ENCODE measurements at places on chromosomes 4 and X. TPM values are rescaled to one million over a fixed set of nuclear protein-coding genes. Genes with fewer than 3 reads are reported as not detected.

Gene PIR
- total RNA-seq = 165 TPM

Gene EXOC1L
- total RNA-seq = not detected

Gene RLIM
- 55.5 TPM for total RNA-seq

Gene HMGB3
- total RNA-seq = 35.9 TPM

Gene PNMA5
- total RNA-seq = not detected

Gene TMPRSS11F
- total RNA-seq = not detected

Gene FAM9C
- not detected for total RNA-seq

GRCh38 chrX:117376460-117376859 lies 740.1 kb downstream of the KLHL13 start:
- DNase-seq = no peak

DNA sequence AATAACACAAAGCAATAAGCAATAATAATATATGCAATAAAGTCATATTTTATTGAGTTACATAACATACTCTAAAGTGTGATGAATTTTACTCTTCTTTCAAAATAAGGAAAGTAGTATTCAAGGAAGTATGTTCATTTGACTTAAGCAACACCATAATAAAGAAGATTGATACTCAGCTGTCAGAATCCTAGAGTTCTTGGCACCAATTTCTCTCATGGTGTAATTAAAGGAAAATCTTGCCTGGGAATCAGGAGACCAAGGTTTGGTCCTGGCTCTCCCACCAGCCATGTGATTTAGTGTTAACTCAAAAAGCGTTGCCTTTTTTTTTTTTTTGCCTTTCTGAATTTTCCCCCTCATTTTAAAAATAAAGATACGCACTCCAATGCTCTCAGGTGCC lies 17.1 kb downstream of the MYOZ2 start:
- DNase-seq = no peak

DNA sequence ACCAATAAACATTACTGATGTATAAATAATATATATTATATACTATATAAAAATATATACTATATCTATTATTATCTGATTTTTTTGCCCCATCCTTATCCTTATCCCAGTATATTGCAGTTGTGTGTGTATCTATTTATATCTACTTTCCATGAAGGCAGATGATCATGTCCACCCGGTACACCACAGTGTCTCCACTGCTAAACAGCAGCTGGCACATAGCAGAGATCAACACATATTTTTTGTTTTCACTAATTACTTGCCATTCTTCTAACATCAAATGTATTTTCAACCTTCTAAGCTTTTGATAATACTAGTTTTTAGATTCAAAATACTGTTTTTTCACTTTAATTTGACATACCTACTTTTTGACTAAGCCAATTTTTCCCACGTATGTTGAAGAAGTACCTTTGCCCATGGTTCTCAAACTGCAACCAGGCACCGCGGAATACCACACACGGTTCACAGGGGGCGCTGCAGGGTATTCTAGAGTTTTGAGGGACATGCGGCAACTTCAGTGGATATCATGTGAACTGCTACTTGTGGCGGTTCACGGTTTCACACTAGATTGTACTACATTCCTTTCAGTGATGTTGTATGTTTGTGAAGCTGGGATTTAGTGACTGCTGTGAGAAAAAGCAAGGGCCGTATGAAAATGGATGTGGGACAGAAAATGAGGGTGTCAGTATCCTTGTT lies 182.5 kb upstream of the NPY2R start:
- peak; percentile 51 for DNase-seq

DNA sequence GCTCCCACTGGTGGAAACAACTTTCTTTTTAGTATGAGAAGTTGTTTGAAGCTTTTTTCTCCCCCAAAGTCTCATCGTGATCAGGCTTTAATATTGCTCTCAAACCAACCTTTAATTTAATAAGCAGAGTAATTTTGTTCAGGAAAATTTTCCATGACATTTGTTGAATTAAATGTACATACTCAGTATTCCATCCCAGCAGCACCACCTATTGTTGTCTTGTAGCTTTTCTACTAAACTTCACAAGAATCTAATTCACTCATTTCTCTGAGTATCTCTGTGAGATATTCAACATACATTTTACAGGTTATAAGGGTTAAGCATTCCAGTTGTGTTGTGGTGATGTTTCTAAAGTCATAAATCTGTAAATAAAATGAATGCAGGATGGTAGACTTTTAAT lies 218.3 kb upstream of the HAND2 start:
- DNase-seq = no peak

- DNase-seq = peak; percentile 5
These were observed 84.6 kb downstream of the THOC2 start for GRCh38 chrX:123648028-123648810.

DNA sequence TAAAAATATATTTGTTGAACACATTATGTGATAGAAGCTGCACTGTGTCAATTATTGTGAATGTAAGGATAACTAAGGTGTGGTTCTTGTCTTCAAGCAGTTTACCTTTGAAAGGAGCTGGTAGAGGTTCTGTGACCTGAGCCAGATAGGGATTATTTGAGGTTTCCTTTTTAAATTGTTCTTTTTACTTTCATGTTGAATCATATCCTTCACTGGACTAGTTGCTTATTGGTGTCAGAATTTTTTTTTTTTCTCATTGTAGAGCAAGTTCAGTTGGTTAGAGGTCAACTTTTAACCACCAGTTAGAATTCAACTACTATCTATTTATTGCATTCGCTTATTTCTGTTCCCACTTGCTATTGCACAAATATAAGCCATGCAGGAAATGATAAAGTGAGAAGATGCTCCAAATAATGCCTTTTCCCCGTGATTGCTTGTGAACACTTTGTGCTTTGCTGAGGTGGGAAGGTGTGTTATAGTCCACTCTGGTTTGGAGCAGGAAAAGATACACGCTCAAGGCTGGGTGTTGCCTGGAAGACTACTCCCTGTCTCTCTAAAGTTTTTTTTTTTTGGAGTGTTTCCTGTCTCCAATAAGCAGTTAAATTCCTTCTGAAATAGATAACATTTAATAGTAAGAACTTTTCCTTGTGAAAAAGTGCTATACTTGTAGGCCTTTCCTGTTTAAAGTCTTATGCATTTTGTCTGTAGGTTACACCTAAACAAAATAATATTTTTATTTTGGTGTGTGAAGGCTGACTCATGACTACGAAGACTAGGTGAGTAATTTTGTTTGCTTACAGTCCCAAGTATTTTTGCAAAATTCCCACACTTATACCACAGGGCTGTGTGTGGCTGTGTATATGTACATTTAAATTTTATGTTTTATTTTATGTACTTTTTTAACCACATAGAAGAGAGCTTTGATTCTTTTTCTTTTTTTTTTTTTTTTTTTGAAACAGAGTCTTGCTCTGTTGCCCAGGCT lies 83.8 kb upstream of the LCORL start:
- peak; percentile 22 for DNase-seq

DNA sequence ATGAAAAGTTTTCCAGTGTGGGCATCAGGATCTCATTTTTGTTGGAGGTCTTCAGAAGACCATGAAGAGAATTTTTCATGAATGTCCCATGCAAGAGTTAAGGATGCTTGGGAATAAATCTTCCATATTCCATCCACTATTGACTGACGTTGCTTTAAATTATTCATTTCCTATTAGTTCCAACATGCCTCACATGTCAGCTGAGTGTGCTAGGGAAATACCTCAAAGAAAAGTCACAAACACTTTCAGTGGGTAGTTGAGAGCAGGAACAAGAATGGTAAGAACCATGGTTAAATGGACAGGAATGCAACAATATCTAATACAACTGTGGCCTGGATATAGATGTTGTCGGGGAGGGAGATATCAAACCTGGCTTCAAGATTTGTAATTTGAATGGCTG lies 610.1 kb downstream of the TECRL start:
- no peak for DNase-seq

DNA sequence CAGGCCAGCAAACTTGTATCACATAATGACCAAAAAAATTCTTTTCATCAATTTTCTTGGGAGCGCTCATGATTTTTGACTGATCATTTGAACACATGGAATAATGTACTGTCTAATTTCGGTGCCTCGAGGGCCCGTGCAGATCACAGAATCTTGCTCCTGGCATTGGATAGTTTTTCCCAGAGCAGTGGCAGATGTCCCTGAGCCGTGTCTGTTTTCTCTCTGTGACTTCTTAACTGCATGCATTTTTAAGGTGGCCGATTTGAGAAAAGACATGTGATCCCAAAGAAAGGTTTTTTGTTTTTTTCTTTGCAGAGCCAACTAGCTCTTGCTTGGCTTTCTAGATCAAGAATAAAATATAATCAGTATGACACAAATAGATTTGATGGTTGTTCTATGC lies 19.7 kb downstream of the GPRIN3 start:
- DNase-seq = no peak

GRCh38 chr4:139219450-139220055 lies 42.5 kb upstream of the ELF2 start:
- DNase-seq = no peak

- DNase-seq = no peak
These were observed at the start of gene SERTM2 for GRCh38 chrX:111511477-111511876. TSS of gene SERTM2 (plus strand) at chrX:111511645. CDS start at chrX:111518858, 7,213 bp downstream.

GRCh38 chrX:40091691-40092421 lies 5.9 kb downstream of the BCOR start:
- no peak for DNase-seq

GRCh38 chrX:132257116-132257515 lies 37.9 kb upstream of the RAP2C start:
- no peak for DNase-seq

DNA sequence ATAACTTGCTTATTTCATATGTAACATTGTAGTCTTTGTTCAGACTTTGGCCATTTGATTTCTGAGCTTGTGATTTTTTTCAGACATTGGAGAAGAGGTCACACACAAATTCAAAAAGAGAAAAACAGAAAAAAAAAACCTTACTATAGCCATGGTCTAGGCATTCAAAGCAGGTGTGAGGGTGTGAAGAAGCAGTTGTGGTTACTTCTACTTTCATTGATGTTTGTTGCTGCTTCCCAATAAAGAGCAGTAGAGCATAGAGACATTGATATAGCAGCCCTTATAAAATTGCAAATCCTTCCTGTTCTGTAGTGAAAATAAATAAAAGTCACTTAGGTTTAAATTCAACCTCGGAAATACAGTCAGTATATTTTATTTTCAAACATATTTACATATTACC lies 671.6 kb downstream of the GRXCR1 start:
- DNase-seq = no peak

DNA sequence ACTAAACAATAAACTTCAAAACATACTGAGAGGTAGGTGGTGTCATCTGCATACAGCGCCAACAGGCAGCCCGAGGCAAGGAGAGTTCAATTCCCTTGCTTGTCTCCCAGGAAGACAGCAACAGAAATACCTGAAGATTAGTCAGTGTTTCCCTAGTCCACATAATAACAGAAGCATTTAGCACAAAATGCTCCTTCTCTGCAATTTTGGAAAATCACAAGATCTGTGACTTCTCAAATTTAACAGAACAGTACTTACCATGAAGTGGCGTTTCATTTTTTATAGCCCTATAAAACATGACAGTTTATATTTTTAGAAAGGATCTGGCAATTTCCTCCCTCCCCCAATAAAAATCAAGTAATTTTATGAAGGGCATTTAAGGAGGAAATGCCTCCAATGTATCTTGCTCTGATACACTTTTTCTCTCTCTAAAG lies 67.1 kb upstream of the MYOZ2 start:
- no peak for DNase-seq

DNA sequence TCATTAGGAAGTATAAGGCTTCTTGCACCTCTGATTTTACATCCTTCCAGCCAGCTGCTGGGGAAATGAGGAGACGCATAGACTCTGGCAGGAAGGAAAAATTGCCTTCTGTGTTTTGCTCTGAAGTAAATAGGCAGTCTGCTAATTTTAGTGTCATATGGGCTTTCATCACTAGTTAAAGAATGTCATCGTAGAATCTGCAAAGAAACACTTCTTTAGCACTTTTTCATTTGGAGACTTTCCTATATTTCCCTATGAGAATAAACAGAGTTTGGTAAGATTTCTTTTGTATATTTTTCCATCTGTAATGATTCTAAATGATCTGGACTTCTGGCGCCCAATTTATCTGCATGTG lies 3.3 kb downstream of the ADGRL3 start:
- no peak for DNase-seq

- DNase-seq = no peak
These were observed 2595.3 kb downstream of the ARAP2 start for GRCh38 chr4:33649015-33649414.

- DNase-seq = no peak
These were observed 92.5 kb upstream of the SLC34A2 start for GRCh38 chr4:25563071-25563564.

Data from dermis blood vessel endothelial cell (primary cell).